Neuronal stem cell (in vitro differentiated cells): ENCODE measurements at places on chromosomes 7 and 10.

- no peak for DNase-seq
Observed at GRCh38 chr10:16603308-16603707, 81.6 kb upstream of the C1QL3 start.

DNA sequence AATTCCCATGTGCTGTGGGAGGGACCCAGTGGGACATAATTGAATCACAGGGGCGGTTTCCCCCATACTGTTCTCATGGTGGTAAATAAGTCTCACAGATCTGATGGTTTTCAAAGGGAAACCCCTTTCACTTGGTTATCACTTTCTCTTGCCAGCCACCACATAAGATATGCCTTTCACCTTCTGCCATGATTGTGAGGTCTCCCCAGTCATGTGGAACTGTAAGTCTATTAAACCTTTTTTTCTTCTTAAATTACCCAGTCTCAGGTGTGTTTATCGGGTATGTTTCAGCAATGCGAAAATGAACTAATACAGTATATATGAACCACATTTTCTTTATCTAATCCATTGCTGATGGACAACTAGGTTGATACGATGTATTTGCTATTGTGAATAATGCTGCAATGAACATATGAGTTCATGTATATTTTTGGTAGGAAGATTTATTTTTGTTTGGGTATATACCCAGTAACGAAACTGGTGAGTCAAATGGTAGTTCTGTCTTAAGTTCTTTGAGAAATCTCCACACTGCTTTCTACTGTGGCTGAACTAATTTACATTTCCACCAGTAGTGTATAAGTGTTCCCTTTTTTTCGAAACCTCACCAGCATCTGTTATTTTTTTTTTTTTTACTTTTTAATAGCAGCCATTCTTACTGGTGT lies 70.0 kb upstream of the HGF start:
- DNase-seq = no peak

DNA sequence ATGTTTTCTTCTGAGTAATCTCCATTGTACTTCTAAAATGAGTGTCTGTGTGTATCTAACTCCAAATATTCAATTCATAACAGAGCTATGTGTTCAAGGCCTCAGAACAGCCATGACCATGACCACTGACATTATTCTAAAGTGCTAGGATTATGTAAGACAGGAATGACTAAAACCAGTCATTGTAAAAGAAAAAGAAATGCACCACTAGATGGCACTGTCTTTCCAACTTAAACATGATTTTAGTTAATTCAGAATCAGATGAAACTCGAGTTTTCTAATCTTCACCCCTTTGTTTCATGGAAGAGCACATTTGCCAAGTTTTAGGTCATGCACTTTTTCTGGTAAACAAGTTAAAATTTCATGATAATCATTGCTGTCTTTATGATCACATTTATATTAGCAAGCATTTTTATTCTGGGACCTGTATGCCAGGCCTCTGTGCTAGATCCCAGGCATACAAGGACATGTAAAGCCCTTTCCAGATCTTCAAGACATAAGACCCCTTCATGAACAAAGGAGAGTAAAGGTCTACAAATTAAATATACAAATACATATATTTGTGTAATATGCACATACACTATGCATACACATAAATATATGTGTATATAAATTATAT lies 26.1 kb upstream of the RSU1 start:
- peak; percentile 42 for DNase-seq

- DNase-seq = peak; percentile 65
Observed at GRCh38 chr7:117873310-117874190, at the start of gene CTTNBP2. Gene CTTNBP2, minus strand, starts transcription at chr7:117873441. Its CDS starts 26 bp downstream, at chr7:117873415.

GRCh38 chr10:30967650-30968410 lies 63.8 kb downstream of the ZNF438 start:
- DNase-seq = no peak

- no peak for DNase-seq
Observed at GRCh38 chr7:120547605-120548004, 274.6 kb downstream of the KCND2 start.
